ENCODE measurements at places on chromosomes 5 and 9.

GRCh38 chr5:7927466-7928375 lies 58.8 kb downstream of the MTRR start:
- DNase-seq = no peak

DNA sequence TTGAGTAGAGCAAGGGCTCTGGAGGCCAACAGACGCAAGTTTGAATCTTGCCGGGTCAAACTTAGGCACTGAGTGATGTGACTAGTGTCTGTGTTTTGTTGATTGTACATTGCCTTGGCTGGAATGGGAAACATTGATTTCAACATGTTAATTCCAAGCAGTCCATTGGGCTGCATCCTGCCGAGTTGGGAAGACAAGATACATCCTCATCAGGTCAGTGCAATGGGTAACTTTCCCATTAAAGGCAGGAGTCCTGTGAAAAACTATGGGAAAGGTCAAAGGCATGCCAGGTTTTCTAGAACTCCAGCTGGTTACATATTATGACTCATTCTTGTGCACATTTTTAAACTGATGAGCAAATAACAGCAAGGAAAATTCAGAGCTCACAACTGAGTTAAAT lies 126.5 kb upstream of the ABCA1 start:
- DNase-seq = no peak

- DNase-seq = no peak
These were observed 4.7 kb downstream of the PLIN2 start for GRCh38 chr9:19122490-19123042.

DNA sequence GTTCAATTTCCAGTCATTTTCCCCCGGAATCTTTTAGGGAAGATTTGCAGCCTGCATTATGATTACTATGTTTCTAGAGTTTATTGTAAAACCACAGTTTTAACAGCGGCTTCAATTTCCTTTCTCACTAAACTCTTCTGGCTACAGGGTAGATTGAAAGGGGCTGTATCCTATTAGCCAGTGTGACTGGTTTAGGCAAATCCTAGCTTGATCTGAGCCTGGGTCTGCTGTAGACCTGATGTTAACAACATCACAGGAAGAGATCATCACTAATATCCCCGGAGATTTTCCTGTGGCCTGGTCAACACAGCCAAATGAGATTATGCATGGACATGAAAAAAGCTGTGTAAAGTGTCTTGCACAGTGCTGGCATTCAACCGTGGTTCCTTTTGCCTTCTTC lies 33.4 kb downstream of the STOM start:
- no peak for DNase-seq

GRCh38 chr5:92635001-92635461 lies 946.0 kb downstream of the NR2F1-AS1 start:
- no peak for DNase-seq

GRCh38 chr5:127652952-127653611 lies 4.2 kb downstream of the CTXN3 start:
- DNase-seq = no peak

GRCh38 chr5:134957920-134958608 lies 9.6 kb upstream of the CATSPER3 start:
- DNase-seq = no peak

GRCh38 chr5:171619196-171619595 lies 166.4 kb upstream of the SMIM23 start:
- DNase-seq = no peak

DNA sequence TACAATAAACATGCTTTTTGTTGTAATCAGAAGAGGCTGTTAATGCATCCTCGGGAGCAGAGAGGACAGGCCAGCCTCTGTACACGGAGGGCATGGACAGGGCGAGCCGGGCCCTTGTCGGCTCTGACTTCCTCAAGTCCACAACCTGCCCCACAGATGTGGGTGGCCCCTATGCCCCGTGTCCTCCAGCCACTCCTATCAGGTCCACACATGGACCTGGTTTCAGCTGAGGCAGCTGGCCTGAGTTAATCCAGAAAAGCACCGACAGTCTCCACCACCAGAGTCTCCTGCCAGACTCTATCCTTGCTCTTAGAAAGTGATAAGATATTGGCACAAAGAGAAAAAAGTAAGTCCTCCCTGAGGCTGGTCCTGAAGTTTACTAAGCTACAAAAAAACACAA lies 52.4 kb upstream of the PHYKPL start:
- DNase-seq = no peak

- no peak for DNase-seq
These were observed 4.7 kb downstream of the ADGRD2 start for GRCh38 chr9:124454791-124455443.

DNA sequence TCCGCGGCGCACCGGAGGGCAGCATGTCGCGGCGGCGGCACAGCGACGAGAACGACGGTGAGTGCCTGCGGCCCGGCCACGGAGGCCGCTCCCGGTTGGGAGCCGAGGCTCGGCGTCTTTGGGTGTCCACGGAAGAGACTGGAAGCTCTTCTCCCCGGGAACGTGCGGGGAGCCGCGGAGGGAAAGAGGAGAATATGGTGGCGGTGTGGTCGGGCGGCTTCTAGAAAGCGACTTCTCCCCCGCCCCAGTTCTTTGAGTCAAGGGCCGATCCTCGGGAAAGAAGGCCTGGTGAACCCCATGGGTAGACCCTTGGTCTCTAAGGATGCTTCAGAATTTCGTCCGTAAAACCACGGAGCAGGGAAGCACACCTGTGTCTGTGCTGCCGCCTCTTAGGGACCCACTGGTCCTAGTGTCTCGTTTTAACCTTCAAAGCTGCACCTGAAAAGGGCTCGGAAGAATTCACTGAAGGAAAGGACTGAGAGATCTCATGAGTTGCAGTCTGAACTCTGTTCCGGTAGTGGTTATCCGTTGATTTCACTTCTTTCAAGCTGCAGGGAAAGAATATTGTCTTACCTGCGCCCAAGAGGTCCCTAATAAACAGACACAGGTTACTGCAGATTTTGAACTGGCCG lies 354 bp downstream of the NCBP1 start:
- no peak for DNase-seq

DNA sequence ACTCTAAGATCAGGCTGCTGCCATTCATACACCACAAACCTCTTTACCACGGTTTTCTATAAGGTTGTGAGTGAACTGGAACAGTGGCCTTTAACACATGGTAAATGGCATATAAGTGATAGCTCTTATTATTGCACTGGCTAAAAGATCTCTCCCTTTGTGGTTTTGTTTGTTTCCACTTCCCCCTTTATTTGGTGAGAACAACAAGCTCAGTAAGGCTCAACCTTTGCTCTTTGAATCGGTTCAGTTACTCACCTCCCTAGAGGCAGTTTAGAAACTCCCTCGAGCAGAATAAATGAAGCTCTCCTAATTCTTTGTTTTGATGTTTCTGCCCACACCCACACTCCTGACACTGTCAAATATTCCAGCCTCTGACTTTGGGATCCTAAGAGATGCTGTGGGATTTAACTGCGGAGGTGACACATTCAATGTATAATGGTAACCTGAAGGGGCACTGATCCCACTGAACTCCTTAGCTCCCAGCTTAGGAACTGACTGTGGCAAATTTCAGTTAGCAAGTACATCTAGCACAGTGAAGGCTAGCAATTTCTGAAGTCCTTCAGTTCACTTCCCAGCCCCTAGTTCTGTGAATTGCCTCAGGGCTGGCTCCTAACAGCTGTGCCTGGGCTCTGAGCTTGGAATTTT lies 22.5 kb upstream of the RAD23B start:
- DNase-seq = no peak

DNA sequence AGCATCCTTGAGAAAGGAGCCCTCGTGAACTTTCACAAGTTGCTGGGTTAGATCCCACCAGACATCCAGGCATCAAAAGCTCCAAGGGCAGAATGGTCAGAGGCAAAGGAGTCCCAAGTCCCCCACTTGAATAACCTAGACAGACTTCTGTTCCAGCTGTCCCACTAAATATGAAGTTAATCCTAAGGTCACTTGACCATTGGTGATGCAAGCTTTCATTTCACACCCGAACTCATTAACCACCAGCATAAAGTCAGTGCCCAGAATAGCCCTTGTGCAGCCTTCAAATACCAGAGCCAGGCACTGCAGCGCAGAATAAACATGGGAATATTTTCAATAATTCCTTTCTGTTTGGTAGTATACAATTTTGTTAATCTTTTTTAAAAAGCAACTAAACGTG lies 28.9 kb downstream of the OXCT1 start:
- DNase-seq = no peak

DNA sequence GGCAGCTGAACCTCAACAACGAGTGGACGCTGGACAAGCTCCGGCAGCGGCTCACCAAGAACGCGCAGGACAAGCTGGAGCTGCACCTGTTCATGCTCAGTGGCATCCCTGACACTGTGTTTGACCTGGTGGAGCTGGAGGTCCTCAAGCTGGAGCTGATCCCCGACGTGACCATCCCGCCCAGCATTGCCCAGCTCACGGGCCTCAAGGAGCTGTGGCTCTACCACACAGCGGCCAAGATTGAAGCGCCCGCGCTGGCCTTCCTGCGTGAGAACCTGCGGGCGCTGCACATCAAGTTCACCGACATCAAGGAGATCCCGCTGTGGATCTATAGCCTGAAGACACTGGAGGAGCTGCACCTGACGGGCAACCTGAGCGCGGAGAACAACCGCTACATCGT lies 12.4 kb upstream of the PHYHD1 start:
- no peak for DNase-seq

DNA sequence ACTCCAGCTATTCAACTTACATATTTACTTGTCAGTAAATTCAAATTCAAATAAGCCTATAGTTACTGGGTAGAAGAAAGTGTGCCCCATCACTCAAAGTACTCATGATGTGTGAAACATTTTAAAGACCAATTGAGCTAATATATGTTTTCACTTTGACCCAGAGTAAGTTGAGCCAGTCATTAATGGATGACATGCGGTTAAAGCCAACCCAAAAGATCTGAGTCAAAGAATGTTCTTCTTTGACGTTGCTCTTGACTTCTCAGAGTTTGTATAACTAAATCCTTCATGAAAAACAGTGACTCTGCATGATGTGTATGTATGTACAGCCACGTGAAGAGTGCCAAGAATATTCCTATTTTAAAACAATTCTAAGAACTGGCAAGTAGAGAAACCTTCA lies 237.4 kb downstream of the NR2F1-AS1 start:
- DNase-seq = no peak

- no peak for DNase-seq
These were observed 6.1 kb downstream of the ST6GALNAC4 start for GRCh38 chr9:127910613-127911205.

- DNase-seq = no peak
These were observed 148.8 kb upstream of the SGCD start for GRCh38 chr5:156178117-156178516.

Measured in left ventricle myocardium inferior (tissue), 1 donor.